B cell (primary cell): ENCODE measurements at places on chromosomes 2 and 18. TPM values are rescaled to one million over a fixed set of nuclear protein-coding genes. Genes with fewer than 3 reads are reported as not detected.

DNER gene
- not detected in 2 replicates for total RNA-seq

TEX44 gene
- total RNA-seq, result not detected in 2 replicates

NR4A2 gene
- 30.6 and 33.8 TPM in 2 replicates for total RNA-seq

GRCh38 chr2:64649626-64650025 is 4.1 kb downstream of the SERTAD2 start:
- H3K27ac ChIP-seq, result peak overlapping the region; percentile 26
- peaks cover 68% of the 10 kb centered on the region for H3K4me1 ChIP-seq
- no peaks in the 10 kb centered on the region for H3K36me3 ChIP-seq
- H3K27me3 ChIP-seq, result no peaks in the 10 kb centered on the region
